Bronchial epithelial cell (primary cell): ENCODE measurements at places on chromosomes 4 and X. TPM values are rescaled to one million over a fixed set of nuclear protein-coding genes. Genes with fewer than 3 reads are reported as not detected.

Gene PDGFC
- 38.7 and 52.2 TPM in 2 replicates for total RNA-seq

Gene PABPC1L2B
- total RNA-seq, result not detected in 2 replicates

Gene AIMP1
- total RNA-seq, result 26.0 and 27.4 TPM in 2 replicates

Gene OPN1MW2
- total RNA-seq, result not detected in 2 replicates

Gene CENPVL1
- total RNA-seq, result not detected in 2 replicates

Gene NPNT
- 1.1 and 5.0 TPM in 2 replicates for total RNA-seq

Gene CSN1S1
- not detected in 2 replicates for total RNA-seq

Gene FAM9B
- not detected in 2 replicates for total RNA-seq

Gene F9
- not detected in 2 replicates for total RNA-seq

Gene MAGEA8
- total RNA-seq, result not detected in 2 replicates

Gene TMEM154
- 22.4 and 39.4 TPM in 2 replicates for total RNA-seq

Gene ADGRG4
- total RNA-seq, result not detected in 2 replicates

Gene YY2
- 0.79 and 1.3 TPM in 2 replicates for total RNA-seq

Gene GCNA
- 1.6 and 1.7 TPM in 2 replicates for total RNA-seq

Gene POU3F4
- not detected in 2 replicates for total RNA-seq

Gene F11
- total RNA-seq, result not detected in 2 replicates

Gene ADH7
- 8.4 and 31.2 TPM in 2 replicates for total RNA-seq

Gene NAA10
- 56.9 and 66.8 TPM in 2 replicates for total RNA-seq

Gene ALB
- not detected in 2 replicates for total RNA-seq

Gene SLC25A14
- total RNA-seq, result 7.4 and 7.7 TPM in 2 replicates

Gene TMPRSS11A
- 0.38 TPM in 1 of 2 replicates, not detected in the other for total RNA-seq

Gene OTUD6A
- total RNA-seq, result not detected in 2 replicates

Gene P2RY10
- not detected in 2 replicates for total RNA-seq

Gene IBSP
- not detected in 2 replicates for total RNA-seq

Gene IL2
- total RNA-seq, result not detected in 2 replicates

Gene VSIG1
- 0.26 TPM in 2 replicates for total RNA-seq

Gene ITGB1BP2
- 1.1 and 2.4 TPM in 2 replicates for total RNA-seq

Gene NPY2R
- total RNA-seq, result not detected in 2 replicates
